Suppressor macrophage treated with lipopolysaccharide for 4 hours (primary cell): ENCODE measurements at places on chromosomes 13 and 19.
A peak's percentile ranks its signal among the peaks of the same experiment; 100 is the strongest.

DNA sequence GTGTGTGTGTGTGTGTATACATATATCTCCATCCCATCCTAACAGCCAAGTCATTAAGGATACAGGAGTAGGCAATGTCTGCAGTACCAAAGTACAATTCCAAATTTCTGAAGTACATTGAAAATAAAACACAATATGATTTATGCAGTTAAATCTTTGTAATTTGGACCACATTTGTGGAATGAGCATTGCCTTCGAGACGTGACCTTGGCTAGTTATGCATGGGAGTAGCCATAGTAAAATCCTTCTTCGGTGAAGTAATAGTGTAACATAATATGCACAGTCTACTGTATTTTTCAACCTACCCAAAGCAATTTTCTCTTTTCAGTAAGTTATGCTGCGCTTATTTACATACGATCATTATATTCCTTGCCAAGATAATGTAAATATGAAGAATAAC is 665.7 kb upstream of the GPC6 start:
- DNase-seq, result no peak

DNA sequence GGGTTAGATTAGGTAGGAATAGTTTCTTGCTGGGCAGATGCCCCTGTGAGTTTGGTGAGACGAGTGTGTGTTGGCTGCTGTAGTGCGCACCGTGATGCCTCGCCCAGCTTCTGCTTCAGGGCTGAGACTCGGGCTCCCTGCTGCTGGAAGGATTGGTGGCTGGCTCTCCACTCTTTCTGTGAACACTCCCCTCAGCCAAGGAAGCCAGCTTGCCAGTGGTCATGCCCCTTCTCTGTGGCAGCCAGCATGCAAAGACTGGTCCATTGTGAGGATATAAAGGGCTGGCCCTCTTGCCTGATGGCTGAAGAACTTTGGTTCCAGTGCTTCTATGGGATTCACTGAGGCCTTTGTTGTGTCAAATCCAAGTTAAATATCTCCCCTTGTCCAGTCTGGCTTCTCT is 2.9 kb upstream of the HTR2A start:
- DNase-seq, result no peak

- no peak for DNase-seq
These were observed 7.1 kb downstream of the LHB start for GRCh38 chr19:49009828-49010227.

DNA sequence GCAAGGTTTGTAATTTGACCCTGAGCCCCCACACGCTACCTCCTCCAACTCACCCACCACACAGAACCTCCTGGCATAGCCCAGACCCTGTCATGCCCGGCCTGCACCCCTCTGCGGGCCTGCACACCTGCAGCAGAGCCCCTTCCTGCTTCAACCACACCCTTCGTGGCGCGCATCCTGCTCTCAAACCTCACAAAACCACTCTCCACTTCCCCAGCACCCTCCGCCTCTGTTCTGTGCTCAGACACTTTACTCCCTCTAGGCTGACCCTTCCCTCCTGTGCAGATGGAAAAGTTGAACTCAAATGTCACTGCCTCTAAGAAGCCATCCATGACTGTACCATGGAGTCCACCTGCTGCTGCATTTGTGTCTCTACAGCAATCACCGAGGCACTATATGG is 28.5 kb downstream of the FAAP24 start:
- no peak for DNase-seq

GRCh38 chr13:43196086-43196621 is 172.8 kb downstream of the DNAJC15 start:
- DNase-seq, result no peak

DNA sequence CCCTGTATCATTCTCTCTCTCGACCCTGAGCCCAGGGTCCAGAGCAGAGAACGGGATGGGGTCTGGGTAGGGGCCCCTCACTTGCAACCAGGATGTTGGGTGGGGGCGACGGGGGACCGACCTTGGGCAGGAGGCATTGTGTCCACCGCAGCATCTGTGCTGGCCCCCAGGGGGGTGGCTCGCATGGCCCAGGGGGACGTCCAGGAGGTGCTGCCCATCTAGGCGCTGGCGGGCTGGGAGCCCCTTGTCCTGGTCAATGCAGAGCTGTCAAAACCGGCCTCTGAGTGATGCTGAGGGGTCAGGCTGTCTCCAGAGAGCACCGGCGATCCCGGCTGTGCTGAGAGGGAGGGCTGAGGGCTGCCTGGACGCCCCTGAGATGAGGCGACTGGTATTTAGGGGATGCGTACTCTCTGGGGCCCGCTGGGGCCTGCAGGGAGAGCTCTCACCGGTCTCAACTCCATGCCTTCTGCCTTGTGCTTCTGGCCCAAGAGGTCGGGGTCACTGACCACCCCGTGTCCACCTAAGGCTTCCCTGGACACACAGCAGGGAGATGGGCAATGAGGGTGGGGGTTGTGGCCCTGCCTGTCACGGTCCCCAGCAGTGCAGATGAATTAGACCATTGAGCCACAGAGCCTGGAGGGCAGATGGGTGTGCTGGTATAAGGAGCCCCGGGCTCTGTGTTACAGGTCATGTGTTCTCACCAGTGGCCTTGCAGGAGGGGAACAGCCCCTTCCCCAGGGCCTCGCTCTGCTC is 8.6 kb downstream of the RPS9 start:
- no peak for DNase-seq

DNA sequence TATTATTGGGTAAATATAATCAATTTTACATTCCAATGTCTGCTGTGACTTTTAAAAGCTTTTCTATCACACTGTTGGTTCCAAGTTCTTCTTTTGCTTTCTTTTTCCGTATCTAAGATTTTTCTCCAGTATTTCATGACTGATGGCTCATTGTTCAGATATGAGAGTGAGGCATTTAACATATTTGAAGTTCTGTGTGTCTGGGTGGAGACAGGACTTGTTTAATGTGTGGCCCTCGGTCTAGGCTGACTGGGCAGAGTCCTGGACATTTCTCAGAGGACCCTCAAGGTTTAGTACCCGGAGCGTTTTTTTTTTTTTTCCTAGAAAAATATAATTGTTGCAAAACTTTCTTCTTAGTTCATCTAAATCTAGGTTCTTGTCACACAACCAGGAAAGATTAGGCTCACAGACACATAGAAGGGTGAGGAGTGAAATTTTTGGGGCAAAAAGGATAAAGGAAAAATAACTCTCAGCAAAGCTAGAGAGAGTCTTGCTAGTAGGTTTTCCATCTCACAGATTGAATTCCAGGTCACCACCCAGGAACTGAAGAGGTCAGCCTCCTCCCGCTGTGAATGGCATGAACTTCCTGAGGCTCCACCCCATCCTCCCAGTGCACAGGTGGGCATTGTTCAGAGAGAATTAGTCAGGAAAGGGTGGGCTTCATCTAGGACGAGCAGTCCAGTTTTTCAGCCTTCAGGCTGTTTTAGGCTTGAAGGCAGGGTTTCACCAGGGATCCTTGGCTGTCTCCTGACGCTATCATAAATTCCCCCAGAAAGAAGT is 1002.4 kb upstream of the PCDH9 start:
- no peak for DNase-seq

GRCh38 chr13:46010148-46010547 is 42.4 kb downstream of the ZC3H13 start:
- DNase-seq, result peak; percentile 4

- DNase-seq, result peak; percentile 5
These were observed 441.4 kb downstream of the SLITRK5 start for GRCh38 chr13:88112526-88112925.

DNA sequence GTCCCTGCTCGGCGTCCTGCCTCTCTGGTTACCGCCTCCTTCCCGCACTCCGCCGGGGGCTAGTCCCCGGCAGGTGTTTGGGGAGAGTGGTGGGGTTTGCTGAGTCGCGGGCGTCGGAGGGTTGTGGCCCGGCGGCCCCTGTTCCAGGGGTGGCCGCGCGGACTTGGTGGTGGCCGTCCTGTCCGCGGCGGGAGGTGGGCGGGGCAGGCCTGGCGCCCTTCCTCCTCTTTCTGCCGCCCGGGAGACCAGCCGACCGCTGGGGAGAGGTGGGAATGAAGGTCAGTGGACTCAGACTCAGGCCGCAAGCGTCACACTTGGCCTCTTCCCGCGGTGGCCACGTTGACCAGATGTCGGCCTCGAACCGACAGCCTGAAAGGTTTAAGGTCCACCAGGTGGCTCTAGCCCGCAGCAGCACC is 61.8 kb downstream of the ZNF723 start:
- DNase-seq, result no peak

- no peak for DNase-seq
These were observed 9.2 kb upstream of the RCBTB1 start for GRCh38 chr13:49594576-49594975.

DNA sequence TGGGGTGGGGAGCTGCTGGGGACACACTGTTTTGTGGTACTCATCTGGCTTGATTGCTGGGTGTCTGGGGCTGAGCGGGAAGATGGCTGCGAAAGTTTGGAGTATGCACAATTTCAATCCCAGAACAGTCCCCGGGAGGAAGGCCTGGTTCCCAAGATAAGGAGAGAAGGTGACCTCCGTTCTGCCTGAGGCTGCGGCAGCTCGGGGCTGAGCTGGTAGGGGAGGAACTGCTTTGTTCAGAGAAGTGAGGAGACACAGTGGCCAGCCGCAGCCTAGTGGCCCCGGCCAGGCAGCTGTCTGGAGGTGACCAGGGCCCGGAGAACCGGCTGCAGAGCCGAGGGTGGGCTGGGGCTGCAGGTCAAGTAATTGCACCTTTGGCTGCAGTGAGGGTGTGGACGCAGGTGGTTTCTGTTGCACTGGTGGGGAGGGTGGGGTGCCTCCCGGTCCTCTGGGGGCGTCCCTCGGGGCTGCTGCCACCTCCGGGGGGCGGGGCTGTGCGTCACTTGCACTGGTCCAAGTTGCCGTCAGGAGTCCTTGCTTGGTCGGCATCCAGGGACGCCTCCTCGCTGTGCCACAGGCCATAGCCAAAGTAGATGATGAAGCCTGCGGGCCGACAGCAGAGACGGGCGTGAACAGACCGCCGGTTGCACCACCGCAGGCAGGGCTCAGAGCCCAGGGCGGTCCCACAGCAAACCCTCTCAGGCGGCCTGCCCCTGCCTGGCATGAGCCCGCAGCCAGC is 81.3 kb downstream of the SLC7A1 start:
- DNase-seq, result no peak

DNA sequence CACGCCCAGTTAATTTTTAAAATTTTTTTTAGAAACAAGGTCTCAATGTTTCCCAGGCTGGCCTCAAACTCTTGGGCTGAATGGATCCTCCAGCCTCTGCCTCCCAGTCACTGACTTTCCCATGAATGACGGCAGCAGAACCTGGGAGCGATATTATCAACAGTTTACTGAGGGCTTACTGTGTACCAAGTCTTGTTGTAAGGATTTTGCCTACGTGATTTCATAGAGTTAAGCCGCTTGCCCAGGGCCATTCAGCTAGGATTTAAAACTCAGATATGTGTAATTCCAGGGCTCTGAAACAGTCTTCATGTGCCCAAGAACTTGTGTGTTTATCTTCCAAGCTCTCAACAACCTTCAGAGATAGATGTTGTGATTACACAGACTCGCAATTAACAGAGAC is 6.0 kb upstream of the KXD1 start:
- no peak for DNase-seq

GRCh38 chr19:40542202-40542859 is 34.3 kb upstream of the SHKBP1 start:
- DNase-seq, result no peak

DNA sequence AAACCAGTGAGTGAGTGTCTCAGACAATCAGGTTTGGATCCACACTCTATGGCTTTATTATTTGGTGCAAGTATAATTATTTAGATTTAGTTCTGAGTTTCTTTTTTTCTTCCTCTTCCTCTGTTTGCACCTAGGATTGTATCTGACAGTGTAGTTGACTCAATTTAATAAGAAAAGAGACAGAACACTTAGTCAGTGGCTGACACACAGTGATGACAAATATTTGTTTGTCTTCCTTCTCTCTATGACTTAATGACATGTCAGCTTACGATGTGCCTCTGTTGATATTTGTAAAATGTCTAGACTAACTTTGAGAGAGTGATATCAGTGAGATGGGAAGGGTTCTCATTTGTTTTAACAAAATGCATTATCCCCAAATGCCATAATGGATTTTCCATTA is 129.5 kb upstream of the SLC10A2 start:
- no peak for DNase-seq

- DNase-seq, result no peak
These were observed 9.1 kb downstream of the NOP53 start for GRCh38 chr19:47754206-47755064.

DNA sequence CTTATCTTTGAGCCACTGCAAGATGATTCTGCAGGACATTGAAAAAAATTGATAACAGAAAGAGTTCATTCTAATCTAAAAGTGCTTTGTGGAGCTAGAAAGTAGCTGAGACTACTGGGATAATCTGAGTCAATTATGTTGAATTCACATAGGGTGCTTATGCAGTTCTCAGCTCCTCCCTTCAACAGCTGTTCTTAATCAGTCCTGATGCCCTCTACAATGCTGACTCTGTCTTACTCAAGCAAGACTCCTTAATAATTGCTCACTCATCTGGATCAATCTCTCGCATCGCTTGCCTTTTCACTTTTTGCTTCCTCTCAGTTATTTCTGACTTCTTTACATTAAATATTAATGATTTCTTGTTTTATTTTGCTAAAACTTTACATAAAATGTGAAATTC is 182.1 kb downstream of the PCDH17 start:
- DNase-seq, result no peak

DNA sequence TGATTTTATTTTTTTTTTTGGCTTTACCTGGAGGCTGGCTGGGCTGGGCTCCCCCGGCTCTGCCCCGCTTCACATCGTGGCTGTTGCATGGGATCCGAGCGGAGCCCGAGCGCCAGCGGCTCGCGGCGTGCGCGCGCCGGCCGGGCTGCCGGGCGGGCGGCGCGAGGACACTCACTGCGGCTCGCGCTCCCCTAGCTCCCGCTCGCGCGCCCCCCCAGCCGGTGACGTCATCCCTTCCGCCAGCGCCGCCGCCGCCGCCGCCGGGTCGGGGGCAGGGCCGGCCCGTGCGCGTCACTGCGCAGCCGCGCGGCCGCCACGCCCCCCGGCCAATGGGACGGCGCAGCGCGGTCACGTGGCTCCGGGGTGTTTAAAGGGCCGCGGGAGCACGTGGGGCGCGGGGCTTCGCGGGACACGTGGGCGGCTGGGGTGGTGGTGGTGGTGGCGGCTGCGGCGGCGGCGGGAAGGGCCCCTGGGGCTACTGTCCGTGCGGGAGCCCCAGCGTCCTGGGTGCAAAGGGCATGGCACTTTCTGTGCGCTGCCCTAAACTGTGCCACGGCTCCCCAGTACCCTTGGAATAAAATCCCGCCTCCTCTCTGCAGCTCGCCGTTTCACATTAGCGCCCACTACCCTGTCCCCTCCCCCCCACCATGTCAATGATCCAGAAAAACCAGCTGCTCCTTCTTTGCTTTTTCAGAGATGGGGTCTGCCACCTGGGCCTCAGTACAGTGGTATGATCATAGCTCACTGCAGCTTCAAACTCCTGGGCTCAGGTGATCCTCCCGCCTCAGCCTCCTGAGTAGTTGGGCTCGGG is at the start of gene PTPRS:
Gene PTPRS, minus strand, starts transcription at position 176 of the 811 bp plus-strand sequence. CDS start 54,672 bp downstream, outside the sequence.
- peak; percentile 51 for DNase-seq
